K562 (cell line): ENCODE measurements at places on chromosomes 1 and 21.

- no peak for DNase-seq
Measured at GRCh38 chr1:93979718-93980319, 70.6 kb upstream of the GCLM start.

- no peak for DNase-seq
Measured at GRCh38 chr1:210685295-210685650, 356.6 kb downstream of the HHAT start.

DNA sequence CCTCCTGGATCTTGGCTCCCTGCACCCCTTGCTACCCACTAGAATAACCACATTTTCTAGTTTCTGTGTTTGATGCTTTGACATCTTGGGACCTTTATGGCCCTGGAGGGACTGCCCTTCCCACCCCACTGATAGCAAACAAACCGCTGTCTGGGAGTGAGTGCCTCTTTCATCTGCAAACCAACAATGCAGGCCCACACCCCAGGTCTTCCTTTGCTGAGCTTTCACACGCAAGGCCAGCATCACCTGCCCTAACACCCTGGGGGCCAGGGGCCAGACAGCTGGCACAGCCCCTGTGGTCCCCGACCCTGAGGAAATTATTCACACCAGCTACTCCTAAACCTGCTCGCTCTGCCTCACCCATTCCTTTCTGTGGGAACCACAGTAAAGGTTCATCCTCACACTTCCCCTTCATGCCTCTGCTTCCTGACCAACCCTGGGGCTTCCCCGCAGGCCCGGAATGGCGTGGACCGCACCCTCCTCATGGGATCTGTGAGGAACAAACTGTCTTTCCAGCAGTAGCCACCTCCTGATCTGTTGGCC lies 15.4 kb downstream of the SLC2A7 start:
- DNase-seq, result no peak

DNA sequence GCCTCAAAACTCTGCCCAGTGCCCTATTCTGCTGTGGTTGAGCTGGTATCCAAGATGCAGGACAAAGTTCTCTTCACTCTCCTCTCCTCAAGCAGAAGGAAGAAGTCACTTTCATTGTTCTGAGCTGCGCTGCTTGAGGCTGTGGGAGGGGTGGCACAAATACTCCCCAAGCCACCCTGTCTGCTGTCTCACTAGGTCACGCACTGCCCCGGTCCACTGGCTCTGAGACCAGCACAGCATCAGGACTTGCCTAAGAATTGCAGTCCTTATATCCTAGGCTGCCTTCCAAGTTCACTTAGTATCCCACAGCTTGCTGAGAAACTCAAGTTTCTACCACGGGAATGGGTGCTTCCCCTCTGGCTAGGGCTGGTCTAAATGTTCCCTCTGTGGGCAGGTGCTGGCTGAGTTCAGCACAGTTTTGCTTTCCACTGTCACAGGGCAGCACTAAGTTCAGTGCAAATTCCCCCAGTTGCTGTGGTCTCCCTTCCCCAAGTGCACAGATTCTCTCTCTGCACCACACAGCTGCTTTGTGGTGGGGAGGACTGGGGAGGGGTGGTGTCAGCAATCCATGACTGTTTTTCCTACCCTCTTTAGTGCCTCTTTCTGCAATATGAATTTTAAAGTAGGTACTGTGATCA lies 32.4 kb downstream of the SLC9C2 start:
- DNase-seq, result no peak

GRCh38 chr1:156103521-156103947 lies 11.0 kb upstream of the LMNA start:
- no peak for DNase-seq
